IMR-90 (cell line): ENCODE measurements at places on chromosomes 5 and 9. TPM values are rescaled to one million over a fixed set of nuclear protein-coding genes. Genes with fewer than 3 reads are reported as not detected.

The CTSV gene
- 0.54 and 0.56 TPM in 2 replicates for total RNA-seq

The HRCT1 gene
- total RNA-seq, result 1.1 and 1.7 TPM in 2 replicates

The NR3C1 gene
- 62.8 and 77.4 TPM in 2 replicates for total RNA-seq

The SLC6A7 gene
- under 0.01 TPM in 1 of 2 replicates, not detected in the other for total RNA-seq

The BTNL3 gene
- total RNA-seq, result not detected in 2 replicates

DNA sequence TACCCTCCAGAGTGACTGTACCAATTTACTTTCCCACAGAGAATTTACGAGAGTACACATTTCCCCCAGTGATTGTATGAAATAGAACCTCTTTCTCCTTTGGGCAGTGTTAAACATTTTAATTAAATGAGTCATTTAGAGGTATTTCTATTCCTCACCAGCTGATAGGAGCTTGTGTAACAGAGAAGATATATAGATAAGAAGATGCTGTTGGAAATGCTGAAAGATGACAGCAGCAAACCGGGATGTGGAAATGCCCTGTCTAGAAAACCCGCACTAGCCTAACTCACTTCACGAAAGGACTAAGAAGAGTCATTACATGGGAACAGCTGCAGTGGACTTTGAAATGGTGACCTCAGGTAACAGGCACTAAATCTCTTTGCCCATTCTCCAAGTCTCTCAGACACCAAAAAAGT, 68.3 kb downstream of the LPAR1 start:
- no peak overlapping the region for H3K4me3 ChIP-seq
- H3K27ac ChIP-seq, result peak overlapping the region; percentile 13; the same call in 1 of the 2 replicates
- H3K4me1 ChIP-seq, result peaks cover 6% of the 10 kb centered on the region; the same call in 1 of the 2 replicates
- no peaks in the 10 kb centered on the region for H3K27me3 ChIP-seq
- peaks cover 45% of the 10 kb centered on the region for H3K36me3 ChIP-seq

DNA sequence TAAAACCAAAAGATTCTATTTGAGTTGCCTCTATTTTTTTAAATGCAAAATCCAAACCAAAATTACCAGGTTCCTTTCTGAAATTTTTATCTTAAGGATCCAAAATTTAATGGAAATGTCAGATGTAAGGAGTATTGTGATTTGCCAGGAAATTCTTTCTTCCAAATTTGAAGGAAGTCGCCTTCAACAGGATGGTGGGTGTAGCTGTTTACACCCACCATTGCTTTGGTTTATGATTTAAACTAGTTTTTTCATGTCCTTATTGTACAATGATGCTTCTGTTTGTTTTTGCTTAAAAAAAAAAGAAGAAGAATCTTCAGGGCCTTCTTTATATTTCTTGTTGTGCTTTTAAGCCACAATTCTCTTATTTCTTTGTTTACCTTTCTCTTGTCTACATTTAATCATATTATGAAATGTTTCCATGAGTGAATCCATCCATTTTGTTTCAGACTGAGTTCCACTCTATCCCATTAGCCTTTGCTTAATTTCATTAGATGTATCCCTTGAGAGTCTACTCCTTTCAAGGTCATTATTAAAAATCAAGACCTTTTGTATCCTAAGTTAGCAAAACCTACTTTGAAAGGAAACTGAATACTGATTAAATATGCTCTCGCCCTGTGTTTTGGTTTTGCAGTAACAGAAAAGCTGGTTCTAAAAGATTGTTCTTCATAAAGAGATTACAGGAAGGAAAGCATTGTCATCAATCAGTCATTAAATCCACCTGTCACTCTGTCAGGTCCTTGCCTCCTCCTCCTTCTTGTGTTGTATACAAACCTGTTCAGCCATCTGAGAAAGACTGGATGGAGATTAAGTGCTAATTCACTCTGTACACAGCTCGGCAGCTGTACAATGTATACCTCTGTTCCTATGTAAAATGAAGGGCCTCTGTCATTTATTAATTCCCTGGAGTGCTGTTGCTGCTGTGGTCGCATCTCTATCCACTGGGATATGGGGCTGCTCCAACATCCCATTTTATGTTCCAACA, 45.5 kb upstream of the SLC2A8 start:
- H3K4me3 ChIP-seq, result no peak overlapping the region
- no peaks in the 10 kb centered on the region for H3K36me3 ChIP-seq
- no peaks in the 10 kb centered on the region; the same call in 1 of the 2 replicates for H3K27me3 ChIP-seq
- no peaks in the 10 kb centered on the region; the same call in 1 of the 2 replicates for H3K4me1 ChIP-seq
- no peak for DNase-seq

GRCh38 chr5:170576602-170577535, 73.0 kb downstream of the KCNIP1 start:
- H3K27me3 ChIP-seq, result no peaks in the 10 kb centered on the region; the same call in 1 of the 2 replicates
- no peaks in the 10 kb centered on the region for H3K4me1 ChIP-seq
- no peak for DNase-seq
- H3K4me3 ChIP-seq, result no peak overlapping the region

- H3K36me3 ChIP-seq, result no peaks in the 10 kb centered on the region
- no peaks in the 10 kb centered on the region for H3K27me3 ChIP-seq
- no peak overlapping the region for H3K27ac ChIP-seq
- H3K4me1 ChIP-seq, result peaks cover 2% of the 10 kb centered on the region; the same call in 1 of the 2 replicates
- no peak for DNase-seq
Measured at GRCh38 chr5:87074934-87075541, 192.6 kb upstream of the RASA1 start.

DNA sequence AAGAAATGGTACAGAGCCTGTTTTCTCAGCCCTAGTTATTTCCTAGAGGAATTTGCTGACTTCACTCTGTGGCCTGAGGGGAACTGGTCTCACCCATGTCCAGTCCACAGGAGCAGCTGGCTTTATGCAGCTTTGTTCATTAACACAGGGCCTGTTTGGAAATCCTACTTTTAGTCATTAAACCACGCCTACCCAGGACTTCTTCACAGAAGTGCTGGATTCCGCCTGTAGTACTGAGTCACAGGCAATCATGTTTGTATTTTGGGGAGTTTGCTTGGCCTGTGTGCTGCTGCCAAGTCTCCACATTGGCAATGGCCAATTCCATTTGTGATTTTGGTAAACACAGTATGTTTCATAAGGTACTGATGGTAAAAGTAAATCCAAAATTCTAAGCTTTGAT, 52.8 kb downstream of the CTNND2 start:
- H3K36me3 ChIP-seq, result no peaks in the 10 kb centered on the region
- no peak overlapping the region for H3K4me3 ChIP-seq
- H3K4me1 ChIP-seq, result no peaks in the 10 kb centered on the region
- DNase-seq, result no peak

DNA sequence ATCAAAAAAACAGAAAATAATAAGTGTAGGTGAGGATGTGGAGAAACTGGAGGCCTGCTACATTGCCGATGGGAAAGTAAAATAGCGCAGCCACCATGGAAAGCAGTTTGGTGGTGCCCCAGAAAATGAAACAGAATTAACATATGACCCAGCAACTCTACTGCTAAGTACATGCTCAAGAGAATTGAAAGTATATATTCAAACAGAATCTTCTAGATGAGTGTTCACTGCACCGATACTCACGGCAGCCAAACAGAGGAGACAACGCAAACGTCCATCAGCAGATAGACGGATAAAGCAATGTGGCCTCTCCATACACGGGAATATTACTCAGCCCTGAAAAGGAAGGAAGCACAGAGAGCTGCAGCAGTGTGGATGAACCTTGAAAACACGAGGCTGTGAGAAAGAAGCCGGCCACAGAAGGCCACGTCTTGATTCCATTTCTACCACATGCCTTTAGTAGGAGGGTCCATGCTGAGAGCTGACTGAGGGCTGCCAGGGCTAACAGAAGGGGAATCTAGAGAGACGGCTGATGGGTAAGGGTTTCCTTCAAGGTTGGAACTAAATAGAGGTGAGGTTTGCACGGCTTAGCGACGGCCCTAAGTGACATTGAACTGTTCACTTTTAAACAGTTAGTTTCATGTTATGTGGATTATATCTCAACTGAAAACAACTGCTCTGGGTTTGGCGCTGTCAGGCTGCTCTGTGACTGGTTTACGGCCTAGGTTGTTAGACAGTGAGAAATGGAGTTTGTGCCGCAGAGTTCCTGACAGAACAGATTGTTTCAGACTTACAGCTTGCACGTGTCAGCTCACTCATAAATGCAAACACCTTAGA, 29.8 kb downstream of the AHRR start:
- no peaks in the 10 kb centered on the region for H3K4me1 ChIP-seq
- H3K4me3 ChIP-seq, result no peak overlapping the region
- peaks cover 64% of the 10 kb centered on the region for H3K36me3 ChIP-seq
- H3K27ac ChIP-seq, result no peak overlapping the region

GRCh38 chr5:172770374-172770674, 671 bp downstream of the DUSP1 start:
- H3K36me3 ChIP-seq, result peaks cover 28% of the 10 kb centered on the region
- peaks cover 19% of the 10 kb centered on the region for H3K4me1 ChIP-seq
- H3K27me3 ChIP-seq, result no peaks in the 10 kb centered on the region
- peak overlapping the region; percentile 88 for H3K4me3 ChIP-seq
- DNase-seq, result no peak
- H3K27ac ChIP-seq, result peak overlapping the region; percentile 91

- DNase-seq, result peak; percentile 80
- no peaks in the 10 kb centered on the region for H3K36me3 ChIP-seq
- H3K4me1 ChIP-seq, result no peaks in the 10 kb centered on the region
- no peak overlapping the region for H3K4me3 ChIP-seq
- H3K27me3 ChIP-seq, result no peaks in the 10 kb centered on the region
Measured at GRCh38 chr5:82004511-82004910, 32.7 kb downstream of the ATG10 start.

GRCh38 chr5:83009408-83009807, 67.8 kb downstream of the TMEM167A start:
- no peak for DNase-seq
- no peak overlapping the region for H3K4me3 ChIP-seq
- H3K4me1 ChIP-seq, result no peaks in the 10 kb centered on the region
- no peaks in the 10 kb centered on the region for H3K36me3 ChIP-seq
- no peak overlapping the region for H3K27ac ChIP-seq

DNA sequence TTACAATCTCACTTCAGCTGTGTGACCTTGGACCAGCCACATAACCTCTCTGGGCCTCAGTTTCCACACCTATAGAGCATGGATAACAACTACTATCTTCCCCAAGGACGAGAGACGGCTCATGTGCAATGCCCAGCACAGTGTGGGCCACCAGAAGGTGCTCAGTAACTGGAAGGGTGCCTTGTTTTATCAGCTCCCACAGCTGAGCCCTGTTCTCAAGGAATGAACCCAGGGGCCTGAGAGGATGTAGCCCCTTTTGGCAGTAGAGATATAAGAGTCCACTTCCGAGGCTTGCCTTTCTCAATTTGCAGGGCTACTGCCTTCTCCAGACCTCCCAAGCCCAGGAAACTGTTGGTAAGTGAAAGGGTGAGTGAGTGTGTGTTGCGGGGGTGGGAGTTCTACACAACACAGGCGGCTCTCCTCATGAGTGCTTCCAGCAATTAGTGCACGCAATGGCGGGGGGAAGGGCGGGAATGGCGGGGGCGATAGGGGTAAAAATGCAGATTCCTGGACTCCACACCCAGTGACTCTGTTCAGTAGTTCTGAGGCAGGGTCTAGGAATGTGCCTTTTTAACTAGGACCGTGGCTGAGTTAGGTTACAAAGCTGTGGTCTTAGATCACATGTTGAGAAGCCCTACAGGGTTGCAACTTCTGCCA, 185.1 kb downstream of the FSTL4 start:
- H3K4me3 ChIP-seq, result no peak overlapping the region
- no peaks in the 10 kb centered on the region for H3K36me3 ChIP-seq
- H3K4me1 ChIP-seq, result no peaks in the 10 kb centered on the region
- H3K27me3 ChIP-seq, result peaks cover 8% of the 10 kb centered on the region

GRCh38 chr9:79968533-79968932, 396.8 kb downstream of the TLE4 start:
- no peak overlapping the region for H3K27ac ChIP-seq
- H3K4me1 ChIP-seq, result no peaks in the 10 kb centered on the region
- no peaks in the 10 kb centered on the region for H3K36me3 ChIP-seq
- H3K4me3 ChIP-seq, result no peak overlapping the region
- DNase-seq, result no peak
